NCI-H2171 (cell line): ENCODE measurements at places on chromosomes 7 and 10.
A peak's percentile ranks its signal among the peaks of the same experiment; 100 is the strongest.

DNA sequence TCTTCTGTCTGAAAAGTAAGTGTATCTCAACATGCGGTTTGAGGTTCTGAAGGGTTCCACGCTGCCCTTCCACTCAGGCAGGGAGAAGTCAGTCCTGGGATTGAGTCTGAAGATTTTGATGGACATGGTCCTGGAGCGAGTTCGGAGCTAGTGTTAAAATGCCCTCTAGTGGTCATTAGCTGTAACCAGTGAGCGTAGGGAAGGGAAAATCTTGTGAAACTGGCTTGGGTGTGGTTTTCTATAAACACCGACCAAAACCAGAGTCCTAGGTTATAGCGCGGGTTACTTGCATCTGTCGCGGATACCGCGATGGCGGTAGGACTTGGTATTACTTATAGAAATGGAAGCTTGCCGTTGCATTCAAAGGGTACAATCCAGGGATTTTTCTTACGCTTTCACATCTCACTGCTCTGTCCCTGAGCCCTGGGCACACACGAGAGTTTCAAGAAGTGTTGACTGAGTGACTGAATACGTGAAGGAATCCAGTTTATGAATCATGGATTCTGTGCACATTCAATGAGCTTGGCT is 348.2 kb upstream of the C7orf33 start:
- DNase-seq = peak; percentile 53

GRCh38 chr7:137952426-137952805 is 49.5 kb downstream of the CREB3L2 start:
- no peak for DNase-seq

GRCh38 chr7:72317341-72317740 is 94.8 kb downstream of the CALN1 start:
- no peak for DNase-seq

- no peak for DNase-seq
Measured at GRCh38 chr10:57188846-57189245, 827.8 kb upstream of the ZWINT start.

- no peak for DNase-seq
Measured at GRCh38 chr7:75740846-75741497, 2.2 kb upstream of the HIP1 start.

GRCh38 chr7:133650069-133650468 is 397.2 kb downstream of the EXOC4 start:
- DNase-seq = no peak

GRCh38 chr7:116211006-116211912 is 920 bp downstream of the TES start:
- no peak for DNase-seq

GRCh38 chr7:199483-200249 is 7.3 kb downstream of the FAM20C start:
- DNase-seq = no peak

GRCh38 chr10:22429146-22429545 is 83.8 kb downstream of the SPAG6 start:
- no peak for DNase-seq

DNA sequence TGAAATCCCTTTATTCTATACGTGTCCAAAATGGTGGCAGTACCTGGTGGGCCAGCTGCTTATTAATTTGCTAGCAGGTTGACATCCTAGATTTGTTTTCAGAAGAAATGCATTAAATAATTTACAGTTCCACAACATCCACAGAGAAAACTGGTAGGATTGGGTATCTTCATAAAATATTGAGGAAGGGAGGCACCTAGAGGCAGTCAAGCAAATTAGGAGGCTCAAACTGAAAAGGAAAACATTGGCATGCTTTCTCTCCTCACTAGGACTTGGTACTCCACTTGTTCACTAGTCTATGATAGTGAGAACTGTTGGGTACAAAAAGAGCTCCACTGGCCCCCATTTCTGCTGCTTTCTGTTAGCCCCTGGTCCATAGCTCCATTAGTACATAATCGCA is 18.3 kb upstream of the LRGUK start:
- DNase-seq = no peak

DNA sequence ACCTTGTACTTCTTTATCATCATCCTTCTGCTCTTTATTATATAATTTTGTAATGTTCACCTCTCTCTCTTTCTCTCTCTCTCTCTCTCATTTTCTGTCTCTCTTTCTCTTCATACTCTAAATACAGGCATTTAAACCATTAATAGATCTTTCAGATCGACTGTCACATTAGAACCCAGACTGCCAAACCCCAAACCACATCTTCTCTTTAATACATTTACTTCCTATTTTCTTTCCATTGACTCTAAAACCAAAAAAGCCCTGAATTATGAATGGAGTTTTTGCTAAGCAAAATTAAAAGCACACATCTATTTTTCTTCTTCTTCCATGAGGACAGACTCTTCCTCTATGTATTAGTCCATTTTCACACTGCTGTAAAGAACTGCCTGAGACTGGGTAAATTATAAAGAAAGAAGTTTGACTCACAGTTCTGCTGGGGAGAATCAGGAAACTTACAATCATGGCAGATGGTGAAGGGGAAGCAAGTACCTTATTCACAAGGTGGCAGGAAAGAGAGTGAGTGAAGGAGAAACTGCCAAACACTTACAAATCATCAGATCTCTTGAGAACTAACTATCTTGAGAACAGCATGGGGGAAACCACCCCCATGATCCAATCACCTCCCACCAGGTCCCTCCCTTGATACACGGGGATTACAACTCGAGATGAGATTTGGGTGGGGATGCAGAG is 272.7 kb upstream of the MGMT start:
- DNase-seq = no peak

DNA sequence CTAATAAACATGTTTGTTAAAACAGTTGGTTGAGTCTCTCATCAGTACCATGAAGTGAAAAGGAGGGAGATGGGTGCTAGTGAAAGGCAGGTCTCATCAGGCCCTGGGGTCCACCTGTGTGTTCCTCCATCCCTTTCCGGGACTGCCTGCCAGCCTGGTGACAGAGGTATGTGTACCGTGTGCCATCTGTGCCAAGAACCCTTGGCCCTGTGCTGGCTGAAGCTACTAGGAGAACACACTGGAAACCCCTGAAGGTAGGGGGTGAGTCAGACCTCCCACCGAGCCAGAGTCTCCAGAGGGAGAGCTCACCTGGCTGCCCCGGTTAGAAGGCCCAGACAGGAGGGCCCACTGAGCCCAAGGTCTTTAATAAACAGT is 2.3 kb downstream of the DDIT4 start:
- peak; percentile 63 for DNase-seq

- no peak for DNase-seq
Measured at GRCh38 chr10:116203661-116204060, 69.3 kb downstream of the GFRA1 start.

GRCh38 chr10:28841625-28842024 is 164.3 kb downstream of the BAMBI start:
- no peak for DNase-seq

DNA sequence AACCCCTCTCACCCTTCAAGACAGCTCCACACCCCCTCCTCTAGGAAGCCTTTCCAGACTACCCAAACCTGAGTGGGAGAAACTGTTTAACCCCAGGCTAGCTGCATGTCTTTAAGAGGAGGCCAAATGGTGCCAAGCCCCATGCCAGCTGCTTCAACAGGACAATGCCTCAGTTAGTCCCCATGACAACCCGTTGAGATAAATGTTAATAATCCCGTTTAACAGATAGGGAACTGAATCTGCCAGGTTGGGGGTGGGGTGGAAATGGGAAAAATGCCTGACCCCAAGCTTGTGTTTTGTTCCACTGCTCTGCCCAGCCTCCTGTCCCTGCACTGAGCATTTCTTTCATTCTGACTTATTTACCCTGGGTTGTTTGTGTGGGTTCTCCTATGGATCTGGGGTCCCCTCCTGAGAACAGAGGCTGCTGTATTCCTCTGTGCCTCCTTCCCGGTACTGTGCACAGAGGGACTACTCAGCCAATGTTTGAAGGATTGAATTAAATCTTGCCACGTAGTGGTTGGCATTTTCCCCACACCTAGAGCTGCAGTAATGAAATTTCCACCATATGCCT is 452.6 kb upstream of the ZMIZ1 start:
- no peak for DNase-seq

DNA sequence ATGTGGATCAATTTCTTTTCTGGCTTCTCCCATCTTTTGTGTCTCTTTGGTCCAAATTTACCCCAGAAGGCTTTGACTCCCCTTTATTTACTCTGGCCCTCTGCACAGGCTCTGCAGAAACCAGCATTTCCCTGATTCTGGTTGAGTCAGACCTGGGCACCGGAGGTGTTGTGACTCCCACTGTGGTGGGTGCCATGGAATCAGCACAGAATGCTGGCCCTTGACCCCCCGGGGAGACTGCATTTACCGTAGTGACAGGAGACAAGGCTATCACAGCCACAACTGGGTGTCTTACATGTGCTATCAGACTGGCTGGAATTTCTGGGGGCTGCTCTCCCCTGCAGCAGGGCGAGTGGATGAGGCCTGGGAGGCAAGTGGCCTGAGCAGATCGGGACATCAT is 37.6 kb downstream of the PLXDC2 start:
- no peak for DNase-seq

DNA sequence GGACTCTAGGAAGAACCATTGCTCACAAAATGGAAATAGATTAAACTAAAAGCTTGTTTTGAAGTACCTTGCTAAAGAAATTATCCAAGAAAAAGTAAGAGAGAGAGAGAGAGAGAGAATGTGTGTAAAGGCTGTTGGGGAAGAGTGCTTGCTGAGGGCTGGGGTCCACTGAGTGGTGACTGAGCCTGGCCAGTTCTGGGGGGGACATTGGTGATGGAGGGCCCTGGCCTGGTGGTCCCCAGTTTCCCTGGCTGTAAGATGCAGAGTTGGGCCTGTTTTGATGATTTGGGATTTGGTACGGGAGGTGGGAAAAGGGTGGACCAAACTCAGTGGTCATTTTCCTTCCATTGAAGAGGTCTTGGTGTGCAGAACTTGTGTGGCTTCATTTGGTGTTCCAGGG is 880 bp downstream of the RAMP3 start:
- DNase-seq = no peak

DNA sequence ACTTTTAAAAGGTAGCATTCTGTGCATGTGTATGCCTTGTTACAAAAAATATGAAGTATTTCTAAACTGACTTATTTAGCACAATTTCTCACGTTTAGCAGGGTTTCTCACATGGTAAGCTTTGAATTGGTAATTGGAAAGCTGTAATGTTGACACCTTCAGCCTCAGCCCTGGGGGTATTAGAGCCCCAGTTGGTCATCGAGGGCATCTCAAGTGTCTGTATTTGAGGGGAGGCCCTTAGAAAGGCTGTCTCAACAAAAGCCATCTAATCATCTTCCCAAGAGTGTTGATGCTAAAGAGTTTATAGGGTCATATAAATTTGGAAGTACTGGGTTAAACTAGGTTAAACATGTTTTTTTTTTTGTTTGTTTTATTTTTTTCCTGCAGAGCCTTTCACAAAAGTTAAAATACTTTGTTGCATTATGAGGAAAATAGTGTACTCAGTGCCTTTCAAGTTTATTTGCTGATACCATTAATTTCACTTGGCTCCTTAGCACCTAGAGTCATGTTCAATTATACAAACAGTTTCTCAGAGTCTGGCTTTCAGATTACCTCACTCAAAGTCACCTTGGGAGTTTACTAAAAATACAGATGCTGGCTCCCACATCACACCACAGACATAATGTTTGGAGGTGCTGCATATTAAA is 134.0 kb downstream of the CD36 start:
- no peak for DNase-seq

GRCh38 chr7:41567031-41567730 is 135.7 kb downstream of the INHBA start:
- no peak for DNase-seq

- DNase-seq = no peak
Measured at GRCh38 chr10:32446536-32447406, 831 bp downstream of the CCDC7 start.

GRCh38 chr10:11699550-11700097 is 42.6 kb upstream of the ECHDC3 start:
- no peak for DNase-seq

DNA sequence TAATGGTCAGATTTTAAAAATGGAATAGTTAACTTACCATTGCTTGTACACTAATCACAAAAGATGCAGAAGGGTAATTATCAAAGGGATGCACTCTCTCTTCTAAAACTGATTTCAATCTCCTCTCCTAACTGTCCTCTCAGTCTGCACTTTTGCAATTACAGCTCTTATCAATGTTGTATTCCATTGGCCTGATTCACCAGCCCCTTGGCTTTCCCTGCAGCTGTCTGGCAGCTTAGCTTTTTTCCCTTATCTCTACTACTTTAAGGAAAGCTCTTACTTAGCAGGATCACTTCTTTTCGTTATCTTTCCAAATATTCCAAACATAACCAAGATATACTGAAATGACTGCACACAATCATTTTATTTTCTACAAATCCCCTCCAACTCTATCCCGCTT is 448.8 kb downstream of the GRM8 start:
- DNase-seq = no peak

DNA sequence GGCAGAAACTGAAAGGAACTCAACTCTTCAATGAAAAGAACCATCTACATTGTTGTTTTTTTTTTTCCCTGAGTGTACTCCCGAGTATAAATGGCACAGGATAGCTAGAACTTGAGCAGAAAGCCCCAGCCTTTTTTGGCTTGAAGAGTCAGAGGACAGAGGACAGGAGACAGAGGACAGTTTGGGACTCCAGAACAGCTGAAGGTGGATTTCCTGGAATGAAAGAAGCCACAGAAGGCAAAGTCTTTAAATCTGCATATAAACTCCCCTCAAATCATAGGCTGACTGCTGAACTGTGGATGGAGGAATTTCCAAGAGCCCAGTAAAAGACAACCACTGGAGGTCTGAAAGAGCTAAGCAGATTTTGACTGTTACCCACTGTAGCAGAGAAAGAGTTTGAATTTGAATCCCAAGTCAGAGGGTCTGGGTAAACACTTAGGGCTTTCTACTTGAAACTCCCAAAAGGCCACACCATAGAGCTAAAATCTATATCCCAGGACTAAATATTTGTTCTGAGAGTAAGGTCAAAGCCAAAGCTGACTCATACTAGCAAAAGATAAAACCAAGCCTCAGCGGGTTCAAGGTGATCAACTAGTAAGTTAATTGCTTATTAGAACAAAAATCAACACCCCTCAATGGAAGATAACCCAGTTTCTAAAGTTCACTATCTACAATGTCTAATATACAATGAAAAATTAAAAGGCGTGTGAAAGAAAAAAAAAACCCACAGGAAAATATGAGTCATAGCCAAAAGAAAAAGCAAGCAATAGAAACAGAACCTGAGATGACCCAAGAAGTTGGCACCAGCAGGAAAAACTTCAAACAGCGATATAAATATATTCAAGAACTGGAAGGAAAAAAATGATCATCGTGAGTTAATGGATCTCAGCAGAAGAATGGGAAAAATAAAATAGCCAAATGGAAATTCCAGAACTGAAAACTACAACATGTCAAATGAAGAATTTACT is 1.8 kb upstream of the OPN1SW start:
- DNase-seq = no peak

- no peak for DNase-seq
Measured at GRCh38 chr7:56081626-56082340, 11.0 kb downstream of the PHKG1 start.

DNA sequence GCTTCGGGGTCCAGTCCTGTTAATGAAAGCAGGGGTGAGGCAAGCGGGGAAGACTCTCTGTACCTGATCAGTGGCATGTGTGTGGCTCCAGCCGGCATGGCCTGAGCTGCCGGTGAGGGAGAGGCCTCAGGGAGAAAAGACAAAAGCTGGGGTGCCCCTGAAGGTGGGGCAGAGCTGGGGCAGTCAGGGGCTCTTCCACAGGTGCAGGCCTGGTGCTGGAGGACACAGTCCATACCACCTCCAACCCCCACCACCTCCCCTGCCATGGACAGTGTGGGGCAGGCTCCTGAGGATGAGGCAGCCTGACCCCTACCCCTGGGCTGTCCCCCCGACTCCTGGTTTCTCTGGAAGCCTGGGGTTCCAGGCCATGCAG is 129.5 kb downstream of the LHPP start:
- no peak for DNase-seq

- DNase-seq = no peak
Measured at GRCh38 chr10:77640167-77640566, 2.6 kb upstream of the KCNMA1 start.
